ENCODE measurements at places on chromosomes 12 and 14.

DNA sequence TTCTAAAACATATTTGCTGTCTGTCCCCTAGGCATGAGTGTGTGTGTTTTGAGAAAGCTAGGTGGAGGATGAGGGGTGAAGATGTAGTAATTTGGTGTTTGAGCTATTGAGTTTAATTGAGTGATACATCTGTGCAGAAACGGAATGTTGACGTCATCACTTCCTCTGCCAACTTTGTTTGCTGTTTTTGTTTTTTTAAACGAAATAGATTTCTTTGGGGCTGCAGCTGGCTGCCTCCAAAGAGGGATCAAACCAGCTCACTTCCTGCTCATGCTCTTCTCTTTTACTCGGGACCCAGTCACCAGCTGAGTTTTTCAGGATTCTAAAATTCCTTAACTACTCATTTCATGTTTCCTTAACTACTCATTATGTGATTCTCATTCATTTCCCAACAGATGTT is 19.5 kb upstream of the CRACR2A start:
- DNase-seq, result no peak

DNA sequence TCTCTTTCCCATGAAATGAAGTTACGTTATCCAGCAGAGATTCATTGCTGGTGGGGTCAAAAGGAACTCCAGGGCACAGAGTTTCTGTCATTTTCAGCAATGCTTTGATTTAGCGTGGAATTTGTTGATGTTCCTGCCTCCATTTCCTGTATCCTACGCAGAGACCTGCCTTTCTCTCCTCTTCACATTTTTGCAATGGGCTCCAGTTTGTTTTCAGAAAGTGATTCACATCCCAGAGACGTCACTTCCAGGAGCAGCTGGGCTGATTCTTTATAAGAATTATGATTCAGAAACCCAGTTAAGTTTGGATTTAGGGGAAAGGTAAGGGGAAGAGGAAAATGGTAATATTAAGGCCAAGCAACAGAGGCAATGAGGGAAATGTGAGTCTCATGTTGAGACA is 11.6 kb downstream of the RNASE10 start:
- DNase-seq, result no peak

DNA sequence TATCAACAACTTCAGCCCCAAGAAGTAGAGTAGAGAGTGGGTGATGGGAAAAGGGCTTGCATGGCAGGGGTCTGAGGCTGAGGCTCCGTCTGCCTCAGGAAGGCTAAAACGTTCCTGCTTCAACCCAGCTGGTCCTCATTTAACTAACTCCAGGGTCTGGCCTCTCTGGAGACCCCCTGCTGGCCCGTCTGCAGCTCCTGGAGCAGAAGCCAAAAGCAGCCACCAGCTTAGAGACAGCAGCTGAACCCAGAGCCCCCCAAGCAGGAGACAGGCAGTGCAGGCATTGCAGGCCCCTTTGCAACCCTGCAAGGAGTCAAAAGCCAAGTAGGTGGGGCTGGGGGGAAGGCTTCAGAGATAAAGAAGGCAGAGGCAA is 25.1 kb upstream of the LTBP2 start:
- no peak for DNase-seq

DNA sequence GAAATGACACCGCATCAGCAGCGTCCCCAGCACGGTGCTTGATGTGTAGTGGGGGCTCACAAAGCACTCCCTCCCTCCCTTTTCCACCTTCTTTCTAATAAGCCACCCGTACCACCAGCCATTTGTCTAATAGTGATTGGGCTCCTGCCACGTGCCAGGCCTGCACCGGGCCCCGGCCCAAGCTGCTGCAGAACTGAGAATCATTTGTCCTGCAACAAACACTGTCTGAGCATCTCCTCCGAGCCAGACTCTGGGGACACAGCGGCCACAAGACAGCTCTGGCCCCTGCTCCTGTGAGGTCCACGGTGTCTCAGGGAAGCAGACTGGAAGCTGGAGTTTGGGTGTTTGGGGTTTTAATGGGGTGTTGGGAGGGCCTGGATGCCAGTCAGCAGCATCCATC is 43.9 kb downstream of the MVK start:
- no peak for DNase-seq

DNA sequence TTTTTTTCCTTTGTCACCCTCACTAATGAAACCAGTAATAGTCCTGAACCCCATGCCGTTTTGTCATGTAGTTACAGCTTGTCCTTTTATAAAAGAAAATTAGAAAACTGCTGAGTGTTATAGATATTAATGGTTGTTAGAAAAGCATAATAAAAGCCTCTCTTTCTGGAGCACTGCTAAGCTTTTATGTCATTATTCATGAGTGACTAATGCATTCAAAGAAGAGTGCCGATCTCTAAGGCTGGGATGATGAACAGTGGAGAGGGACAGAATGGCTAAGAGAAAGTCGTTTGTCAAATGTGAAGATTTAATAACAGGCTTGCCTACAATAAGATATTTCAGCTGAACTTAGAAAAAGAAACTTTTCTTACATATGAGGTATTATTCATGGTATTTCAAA is 121.6 kb downstream of the MGAT4C start:
- DNase-seq, result no peak

- no peak for DNase-seq
Observed at GRCh38 chr14:73227812-73228781, 9.2 kb upstream of the PAPLN start.

GRCh38 chr12:70724444-70724843 is 87.2 kb upstream of the PTPRB start:
- DNase-seq, result no peak

DNA sequence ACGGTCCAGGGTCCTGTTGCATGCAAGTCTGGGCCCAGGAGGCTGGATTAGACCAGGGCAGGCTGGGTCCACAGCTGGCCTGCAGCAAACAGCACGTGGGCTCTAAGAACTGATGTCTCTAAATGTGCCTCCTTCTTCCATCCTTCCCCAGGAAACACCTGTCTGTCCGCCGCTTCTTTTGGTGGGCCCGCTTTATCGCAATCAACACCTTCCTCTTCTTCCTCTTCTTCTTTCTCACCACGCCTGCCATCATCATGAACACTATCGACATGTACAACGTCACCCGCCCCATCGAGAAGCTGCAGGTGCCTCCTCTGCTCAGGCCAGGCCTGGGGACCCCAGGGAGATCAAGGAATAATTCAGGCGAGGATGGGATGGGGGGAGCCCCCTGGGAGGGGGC is 28.3 kb downstream of the NGB start:
- no peak for DNase-seq

DNA sequence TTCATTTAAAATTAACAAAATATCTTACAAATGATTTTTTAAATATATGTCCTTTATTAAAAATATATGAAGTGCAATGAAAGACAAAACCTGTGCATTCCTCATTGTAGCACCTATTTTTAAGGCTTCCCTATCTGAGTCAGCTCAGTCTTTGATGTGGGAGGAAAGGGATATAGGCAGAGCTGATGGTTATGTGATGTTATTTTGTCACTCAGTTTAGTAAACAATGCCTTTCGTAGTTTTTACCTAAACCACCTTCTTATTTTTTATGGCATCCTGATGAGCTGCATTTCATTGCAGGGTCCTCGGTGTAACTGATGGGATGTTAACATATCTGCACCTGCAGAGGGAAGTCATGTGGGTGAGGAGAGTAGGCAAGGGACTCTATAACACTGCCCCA is 58.9 kb upstream of the FRMD6 start:
- DNase-seq, result no peak

GRCh38 chr12:132302466-132303358 is 26.7 kb downstream of the GALNT9 start:
- no peak for DNase-seq

DNA sequence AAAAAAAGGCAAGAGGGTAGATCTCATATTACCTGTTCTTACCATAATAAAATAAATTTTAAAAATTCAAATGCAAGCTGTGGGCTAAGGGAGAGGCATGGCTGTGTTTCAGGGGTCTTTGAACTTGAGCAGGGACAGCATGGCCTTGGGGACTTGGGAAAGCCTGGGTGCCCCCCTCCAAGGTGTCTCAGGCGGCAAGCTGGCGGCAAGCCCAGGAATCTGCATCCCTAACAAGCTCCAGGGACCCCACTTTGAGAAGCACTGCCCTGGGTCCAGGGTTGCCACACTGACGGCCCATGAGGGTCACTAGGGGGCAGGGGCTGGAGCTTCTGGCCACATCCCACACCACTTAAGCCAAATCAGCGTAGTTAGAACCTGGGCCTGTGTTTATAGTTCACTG is 193.8 kb downstream of the SLC15A4 start:
- no peak for DNase-seq

DNA sequence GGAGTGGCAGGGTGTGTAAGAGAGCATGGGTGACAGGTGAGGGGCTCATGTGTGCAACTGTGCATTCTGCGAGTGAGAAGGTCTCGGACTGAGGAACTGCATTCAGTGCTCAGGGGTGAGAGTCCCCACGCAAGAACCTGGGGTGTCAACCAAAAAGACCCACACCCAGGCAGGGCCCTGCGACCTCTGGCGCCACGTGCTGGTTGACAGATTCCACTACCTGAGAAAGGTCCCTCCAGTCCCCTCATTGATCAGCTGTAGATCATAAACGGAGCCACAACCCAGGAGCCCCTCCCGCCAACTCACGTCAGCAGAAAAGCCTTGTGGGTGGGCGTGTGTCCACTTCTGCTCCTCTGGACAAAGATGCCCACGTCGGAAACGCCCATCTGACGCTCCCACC is 98.7 kb downstream of the ASCL4 start:
- no peak for DNase-seq

DNA sequence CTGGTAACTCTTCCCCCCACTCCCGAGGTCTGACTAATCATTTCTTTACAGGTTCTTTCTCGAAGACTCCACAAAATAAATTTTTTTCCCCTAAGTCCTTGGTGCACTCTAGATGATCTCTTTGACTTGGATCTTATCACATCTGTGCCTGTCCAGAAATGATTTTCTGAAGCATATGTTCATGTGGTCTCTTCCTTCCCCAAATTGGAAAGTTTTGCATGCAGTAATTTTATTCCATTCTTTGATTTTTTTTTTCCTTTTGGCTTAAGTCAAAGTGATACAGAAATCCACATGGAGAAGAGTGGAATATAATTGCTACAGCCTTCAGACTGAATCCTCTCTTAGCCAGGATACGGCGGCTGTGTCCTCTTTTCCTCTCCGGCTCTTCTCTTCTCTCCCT is 213.3 kb downstream of the BMP4 start:
- no peak for DNase-seq

DNA sequence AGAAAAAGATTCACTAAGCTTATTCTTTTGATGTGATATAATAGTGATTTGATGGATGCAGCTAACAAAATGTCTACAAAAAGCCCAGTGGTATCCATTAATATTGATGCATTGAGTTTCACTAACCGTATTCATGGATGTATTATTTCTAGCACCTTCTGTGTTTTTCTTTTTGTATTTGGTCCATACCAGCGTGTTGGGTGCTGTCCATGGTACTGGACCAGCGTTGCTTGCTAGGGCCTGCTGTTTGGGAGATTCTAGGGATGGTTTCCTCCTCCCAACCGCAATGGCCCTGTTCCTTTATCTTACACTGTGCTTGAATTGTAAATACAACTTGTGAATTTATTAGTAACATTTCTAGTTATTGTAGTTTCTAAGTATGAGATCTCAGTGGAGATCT is 31.7 kb downstream of the ANO4 start:
- no peak for DNase-seq

DNA sequence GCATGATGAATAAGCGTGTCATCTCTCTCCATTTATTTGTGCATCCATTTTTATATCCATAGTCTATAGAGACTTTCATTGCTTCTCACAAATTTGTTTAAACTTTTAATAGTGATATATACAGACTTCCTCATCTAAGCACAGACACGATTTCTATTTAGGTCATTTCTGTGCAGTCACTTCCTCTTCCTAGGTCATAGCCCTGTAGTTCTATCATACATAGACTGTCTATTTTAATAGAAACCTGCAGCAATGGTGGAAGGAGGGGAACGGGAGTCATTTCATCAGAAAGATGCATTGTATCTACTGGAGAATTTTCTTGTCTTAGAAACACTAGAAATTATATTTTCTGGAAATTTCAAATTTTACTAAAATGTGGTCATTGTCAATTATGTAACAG is 133.4 kb upstream of the FGD4 start:
- no peak for DNase-seq

DNA sequence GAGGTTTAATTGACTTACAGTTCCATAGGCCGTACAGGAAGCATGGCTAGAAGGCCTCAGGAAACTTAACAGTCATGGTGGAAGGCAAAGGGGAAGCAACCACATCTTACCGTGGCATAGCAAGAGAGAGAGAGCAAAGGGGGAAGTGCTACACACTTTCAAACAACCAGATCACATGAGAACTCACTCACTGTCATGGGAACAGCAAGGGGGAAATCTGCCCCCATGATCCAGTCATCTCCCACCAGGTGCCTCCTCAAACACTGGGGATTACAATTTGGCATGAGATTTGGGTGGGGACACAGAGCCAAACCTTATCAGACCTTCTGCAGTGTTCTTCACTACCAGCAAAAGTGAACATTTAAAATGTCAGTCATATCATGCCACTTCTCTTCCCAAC is 58.9 kb downstream of the USP15 start:
- no peak for DNase-seq

GRCh38 chr14:38838049-38838978 is 264.7 kb downstream of the SEC23A start:
- no peak for DNase-seq

- no peak for DNase-seq
Observed at GRCh38 chr12:40727774-40728483, 35.7 kb downstream of the CNTN1 start.

DNA sequence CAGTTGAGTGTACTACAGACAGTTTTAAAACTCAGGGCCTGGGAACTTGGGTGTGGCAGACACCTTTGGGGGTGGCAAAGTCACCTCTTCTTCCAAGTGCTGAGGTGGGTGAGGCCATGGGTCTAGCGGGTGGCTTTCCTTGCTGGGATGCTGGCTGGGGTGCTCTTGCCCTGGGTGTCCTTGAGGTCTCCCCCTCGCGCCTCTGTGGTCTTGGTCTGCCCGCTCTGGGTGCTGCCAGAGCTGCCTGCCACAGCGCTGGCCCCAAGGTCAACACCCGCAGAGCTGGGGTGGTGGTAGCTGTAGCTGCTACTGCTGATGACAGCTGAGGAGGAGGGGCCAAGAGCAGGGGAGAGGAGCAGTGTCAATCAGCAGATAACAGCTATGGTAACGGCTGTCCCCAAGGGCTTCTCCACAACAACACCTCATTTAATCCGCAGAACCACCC is 6.8 kb downstream of the KRT74 start:
- DNase-seq, result no peak

Measured in stimulated activated CD4-positive, alpha-beta T cell treated with anti-CD3 and anti-CD28 coated beads, TNF-alpha, amount 100 ng/mL, for 24 hours (primary cell).